Stimulated activated CD4-positive, alpha-beta T cell treated with anti-CD3 and anti-CD28 coated beads, Interleukin-4, amount 100 ng/mL, for 48 hours (primary cell): ENCODE measurements at places on chromosomes 4 and X.

DNA sequence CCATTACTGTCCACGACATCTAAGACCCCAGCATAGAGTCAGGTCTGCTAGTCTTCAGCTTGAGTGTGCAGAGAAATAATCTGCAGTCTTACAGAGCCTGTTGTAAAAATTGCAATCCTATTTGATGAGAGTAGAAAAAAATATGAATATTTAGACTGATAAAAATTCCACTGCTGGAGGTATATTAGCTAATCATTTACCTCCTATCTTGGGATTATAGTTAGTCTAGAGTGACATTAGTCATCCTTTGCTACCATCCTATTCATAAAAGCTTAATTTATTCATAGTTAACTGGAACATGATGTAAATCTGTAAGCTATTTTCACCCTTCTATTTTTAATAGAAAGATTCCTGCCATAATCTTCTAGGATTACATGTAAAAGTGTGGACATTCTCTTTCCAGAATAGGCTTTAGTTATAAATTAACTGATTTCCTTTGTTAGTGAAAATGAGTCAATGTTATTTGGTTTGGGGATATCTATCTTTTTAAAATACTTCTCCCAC lies 26.7 kb downstream of the C4orf54 start:
- no peak for DNase-seq

GRCh38 chrX:117400839-117401238 lies 715.8 kb downstream of the KLHL13 start:
- DNase-seq, result no peak

DNA sequence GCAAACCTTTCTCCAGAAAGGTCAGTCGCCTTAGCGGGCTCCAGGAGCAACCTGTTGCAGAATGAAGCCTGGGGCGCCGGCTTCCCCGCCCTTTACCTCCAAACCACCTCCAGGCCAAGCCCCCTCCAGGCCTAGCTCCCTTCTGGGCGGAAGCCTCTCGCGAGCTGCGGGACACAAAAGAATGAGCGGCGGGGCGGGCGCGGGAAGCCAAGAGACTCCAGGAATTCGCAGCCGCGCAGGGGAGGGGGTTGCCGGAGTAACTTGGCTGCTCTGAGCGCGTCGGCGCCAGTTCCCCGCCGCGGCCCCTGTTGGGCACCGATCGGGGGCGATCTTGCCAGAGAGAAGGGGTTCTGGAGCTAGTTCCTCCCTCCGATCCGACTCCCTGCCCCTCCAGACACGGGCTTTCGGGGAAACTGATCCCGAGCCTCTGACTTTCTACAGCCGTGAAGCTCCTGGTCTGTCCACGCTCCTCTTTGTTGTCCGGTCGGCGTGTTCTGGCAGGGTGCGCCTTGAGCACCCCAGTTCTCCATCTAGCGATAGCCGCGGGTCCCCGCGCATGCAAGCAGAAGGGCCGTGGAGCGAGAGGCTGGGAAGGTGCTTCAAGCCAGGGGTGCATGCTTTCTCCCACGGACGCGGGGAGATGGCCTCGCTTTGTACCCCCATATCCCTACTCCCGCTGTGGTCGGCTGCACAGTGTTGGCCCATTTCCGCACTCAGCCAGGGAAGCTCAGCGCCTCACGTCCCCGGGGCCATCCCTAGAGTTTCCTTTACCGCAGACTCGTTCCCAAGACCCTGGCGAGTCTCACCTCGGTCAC lies 1.2 kb downstream of the PROM1 start:
- no peak for DNase-seq

DNA sequence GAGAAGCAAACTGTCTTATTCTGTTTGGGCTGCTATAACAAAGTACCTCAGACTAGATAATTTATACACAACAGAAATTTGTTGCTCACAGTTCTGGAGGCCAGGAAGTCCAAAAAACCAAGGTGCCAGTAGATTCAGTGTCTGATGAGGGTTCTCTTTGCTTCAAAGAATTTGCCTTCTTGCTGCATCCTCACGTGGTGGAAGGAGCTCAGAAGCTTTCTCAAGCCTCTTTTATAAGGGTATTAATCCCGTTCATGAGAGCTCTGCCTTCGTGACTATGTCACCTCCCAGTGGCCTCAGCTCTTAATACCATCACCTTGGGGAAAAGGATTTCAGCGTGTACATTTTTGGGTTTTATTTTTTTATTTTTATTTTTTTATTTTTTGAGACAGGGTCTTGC lies 20.1 kb downstream of the CA5B start:
- DNase-seq, result no peak

- no peak for DNase-seq
These were observed 214.2 kb upstream of the PCDH10 start for GRCh38 chr4:132934911-132935310.

- no peak for DNase-seq
These were observed 10.6 kb upstream of the INTS6L start for GRCh38 chrX:135509885-135510284.

DNA sequence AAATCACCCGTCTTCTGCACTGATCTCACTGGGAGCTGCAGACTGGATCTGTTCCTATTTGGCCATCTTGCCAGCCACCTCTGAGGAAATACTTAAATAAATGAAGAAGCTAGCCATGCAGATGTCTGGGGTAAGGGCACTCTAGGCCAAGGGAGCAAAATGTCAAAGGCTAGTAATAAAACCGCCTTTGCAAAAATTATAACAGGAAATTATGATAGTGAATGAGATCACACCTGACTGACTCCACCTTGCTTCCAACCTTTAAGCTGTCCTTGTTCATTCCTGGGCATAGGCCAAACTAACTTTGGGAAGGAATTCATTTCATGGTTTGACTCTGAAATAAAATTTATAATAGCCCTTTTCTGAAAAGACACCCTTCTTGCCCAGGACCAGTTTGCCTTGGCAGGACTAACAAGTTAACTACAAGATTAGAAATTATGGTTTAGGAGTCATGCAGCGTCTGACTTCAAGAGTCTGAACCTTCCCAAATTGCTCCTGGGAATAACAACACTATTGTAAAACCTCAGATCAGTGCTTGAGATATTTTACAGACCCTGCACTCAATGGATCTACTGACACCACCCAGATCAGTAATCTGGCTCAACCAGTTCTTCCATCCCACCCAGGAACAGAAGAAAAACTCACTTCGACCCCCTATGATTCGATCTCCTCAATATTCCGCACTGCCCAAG lies 246.9 kb upstream of the HDX start:
- no peak for DNase-seq

DNA sequence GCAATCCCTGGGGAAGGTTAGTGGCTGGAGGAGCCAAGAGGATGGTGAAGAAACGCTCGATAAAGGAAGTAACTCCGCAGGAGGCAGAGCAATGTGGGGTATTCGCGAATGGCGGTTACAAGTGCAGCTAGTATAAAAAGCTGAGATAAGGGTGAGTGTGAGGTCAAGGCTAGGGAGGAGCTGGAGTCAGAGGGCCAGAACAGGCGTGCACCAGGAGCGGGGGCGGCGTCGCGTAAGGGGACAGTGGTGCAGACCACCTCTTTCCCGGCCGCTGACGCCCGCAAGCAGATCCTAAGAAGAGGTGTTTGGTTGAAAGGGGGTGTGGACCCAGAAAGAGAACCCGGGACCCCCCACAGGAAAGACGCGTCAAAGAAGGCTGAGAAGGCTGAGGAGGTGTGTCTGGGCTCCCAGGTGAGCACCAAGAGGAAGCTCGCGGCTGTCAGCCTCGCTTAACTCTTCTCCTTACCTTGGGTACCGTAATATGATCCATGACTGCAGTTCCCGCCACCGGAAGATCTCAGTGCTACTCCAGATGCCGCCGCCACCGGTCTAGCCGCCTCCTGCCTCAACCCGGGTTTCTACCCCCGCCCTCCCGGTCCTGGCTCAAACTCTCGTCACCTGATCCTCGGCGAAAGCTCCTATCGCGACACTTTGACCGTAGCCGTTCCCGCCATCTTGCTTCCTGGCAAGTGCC lies at the start of gene MTMR8:
Gene MTMR8 (minus strand): TSS at position 579 of the 694 bp plus-strand sequence. CDS start 89 bp downstream, at position 490.
- DNase-seq, result peak; percentile 65

DNA sequence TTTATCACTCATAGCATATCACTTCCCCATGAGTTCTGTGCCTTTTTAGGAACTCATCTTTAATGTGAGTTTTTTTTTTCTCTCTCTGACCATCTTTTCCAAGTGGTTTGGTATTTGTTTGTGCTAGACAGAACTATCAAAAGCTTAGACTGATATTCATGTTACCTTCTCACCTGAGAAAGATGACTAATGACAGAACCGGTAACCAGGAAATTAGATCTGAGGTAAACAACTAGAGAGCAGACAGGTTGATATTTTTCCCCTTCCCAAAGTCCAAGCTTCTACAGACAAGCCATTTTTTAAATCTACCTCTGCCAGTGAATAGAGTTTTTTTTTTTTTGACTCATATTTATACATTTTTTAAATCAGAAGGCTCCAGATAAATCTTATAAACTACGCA lies 17.0 kb upstream of the SRD5A3 start:
- no peak for DNase-seq

GRCh38 chr4:160038615-160039014 lies 935.7 kb downstream of the RAPGEF2 start:
- DNase-seq, result no peak

- no peak for DNase-seq
These were observed 36.0 kb upstream of the ARSJ start for GRCh38 chr4:114015444-114015899.

- DNase-seq, result no peak
These were observed 75.4 kb downstream of the LIMCH1 start for GRCh38 chr4:41613386-41613785.

- no peak for DNase-seq
These were observed 451.1 kb downstream of the PPARGC1A start for GRCh38 chr4:23438764-23439163.

DNA sequence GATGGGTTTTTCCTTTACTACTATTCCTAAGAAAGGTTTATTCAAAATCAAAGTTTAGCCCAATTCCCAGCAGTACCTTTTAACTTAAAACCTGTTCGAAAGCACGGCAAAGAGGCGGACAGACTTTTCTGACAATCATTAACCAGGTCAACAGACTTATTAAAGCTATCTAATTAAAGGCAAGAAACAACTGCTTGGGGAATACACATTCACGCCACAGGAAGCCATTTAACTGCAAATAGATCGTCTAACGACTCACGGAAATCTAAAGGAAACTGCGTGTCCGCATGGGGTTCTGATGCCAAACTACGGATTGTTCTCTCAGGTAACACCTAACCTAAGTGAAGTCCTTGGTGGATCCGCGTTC lies 663 bp upstream of the USP53 start:
- no peak for DNase-seq

DNA sequence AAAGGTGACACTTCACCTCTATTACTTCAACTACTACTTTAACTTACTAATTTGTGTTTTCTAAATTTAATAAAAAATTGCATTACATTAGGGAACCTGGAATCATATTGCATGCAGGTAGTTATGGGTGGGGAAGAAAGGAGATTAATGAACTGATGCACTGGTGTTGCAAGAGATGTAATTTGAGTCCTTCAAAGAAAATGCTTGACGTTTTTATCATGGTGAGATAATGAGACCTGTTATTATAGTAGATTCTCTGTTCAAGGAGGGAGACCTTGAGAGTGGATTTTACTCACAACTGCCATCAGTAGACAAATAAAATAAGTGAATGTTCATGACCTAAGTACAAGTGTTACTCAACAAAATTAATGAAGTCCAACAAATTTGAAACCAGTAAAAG lies 26.4 kb upstream of the MED14 start:
- DNase-seq, result no peak

DNA sequence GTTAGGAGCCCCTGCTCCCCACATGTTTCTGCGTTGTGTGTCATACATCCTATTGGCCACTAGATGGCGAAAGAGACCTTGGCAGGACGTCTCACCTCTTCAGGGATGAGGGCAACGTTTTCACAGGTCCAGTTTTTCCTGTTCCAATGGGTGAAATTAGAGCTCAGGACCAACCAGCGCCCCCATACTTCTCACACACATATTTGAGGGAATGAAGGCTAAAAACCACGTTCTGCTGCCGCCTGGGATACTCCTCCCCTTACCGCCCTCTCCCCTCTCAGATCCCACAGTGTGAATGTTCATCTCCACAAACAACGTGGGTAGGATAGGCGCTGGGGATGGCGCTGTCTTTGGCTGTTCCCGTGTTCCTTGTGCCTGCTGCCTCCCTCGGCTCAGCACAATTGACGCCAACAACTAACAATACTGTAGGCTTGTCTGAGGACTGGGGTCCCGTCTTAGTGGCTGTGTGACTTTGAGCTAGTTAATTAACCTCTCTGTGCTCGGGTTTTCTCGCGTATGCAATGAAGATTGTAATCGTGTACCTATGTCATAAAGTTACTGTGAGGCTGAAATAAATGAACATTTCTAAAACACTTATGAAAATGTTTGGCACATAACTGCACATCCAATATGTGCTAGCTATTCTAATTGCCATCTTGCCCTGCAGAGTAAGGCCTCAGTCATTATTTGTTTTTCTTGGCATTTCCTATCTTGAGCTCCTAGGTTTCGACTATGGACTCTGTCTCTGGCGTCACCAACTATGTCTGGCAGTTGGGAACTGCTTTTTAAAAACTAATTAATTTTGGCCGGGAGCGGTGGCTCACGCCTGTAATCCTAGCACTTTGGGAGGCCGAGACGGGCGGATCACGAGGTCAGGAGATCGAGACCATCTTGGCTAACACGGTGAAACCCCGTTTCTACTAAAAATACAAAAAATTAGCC lies 181.3 kb upstream of the STK26 start:
- no peak for DNase-seq

GRCh38 chrX:19599253-19599652 lies 83.9 kb upstream of the MAP3K15 start:
- DNase-seq, result no peak

DNA sequence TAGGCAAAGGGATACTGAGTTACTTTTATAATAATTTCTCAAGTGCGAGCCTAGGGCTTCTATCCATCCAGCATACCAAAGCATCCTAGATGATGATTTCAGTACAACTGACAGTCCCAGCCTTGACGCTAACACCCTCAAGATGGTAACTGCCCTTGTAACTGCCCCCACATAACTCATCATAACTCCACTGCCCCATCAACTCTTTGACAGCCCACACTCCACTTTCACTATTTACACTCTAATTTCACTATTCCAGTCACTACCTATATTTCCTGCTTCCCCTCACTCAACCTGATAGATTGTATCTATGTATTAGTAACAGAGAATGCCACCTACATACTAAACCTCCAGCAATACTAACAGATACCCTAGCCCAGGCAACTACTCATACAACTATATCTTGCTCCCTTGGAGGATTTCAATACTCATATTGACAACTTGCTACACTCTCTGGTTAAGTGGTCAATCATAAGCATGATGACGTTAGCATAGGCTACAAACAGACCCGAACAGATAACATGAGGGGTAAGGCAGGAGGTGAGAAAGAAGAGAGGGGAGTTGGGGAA lies 65.0 kb downstream of the HUWE1 start:
- no peak for DNase-seq

GRCh38 chrX:14232688-14233087 lies 203.0 kb upstream of the GEMIN8 start:
- no peak for DNase-seq

GRCh38 chr4:157964463-157964862 lies 208.4 kb downstream of the GASK1B start:
- no peak for DNase-seq

- no peak for DNase-seq
These were observed at the start of gene CXCL6 for GRCh38 chr4:73836373-73837279. CXCL6 (plus strand) TSS chr4:73836678; CDS start chr4:73836751, 73 bp downstream.

GRCh38 chr4:128604840-128605239 lies 204.7 kb upstream of the JADE1 start:
- no peak for DNase-seq
